ENCODE measurements at places on chromosomes 6 and 20. TPM values are rescaled to one million over a fixed set of nuclear protein-coding genes. Genes with fewer than 3 reads are reported as not detected.
A peak's percentile ranks its signal among the peaks of the same experiment; 100 is the strongest.

DNA sequence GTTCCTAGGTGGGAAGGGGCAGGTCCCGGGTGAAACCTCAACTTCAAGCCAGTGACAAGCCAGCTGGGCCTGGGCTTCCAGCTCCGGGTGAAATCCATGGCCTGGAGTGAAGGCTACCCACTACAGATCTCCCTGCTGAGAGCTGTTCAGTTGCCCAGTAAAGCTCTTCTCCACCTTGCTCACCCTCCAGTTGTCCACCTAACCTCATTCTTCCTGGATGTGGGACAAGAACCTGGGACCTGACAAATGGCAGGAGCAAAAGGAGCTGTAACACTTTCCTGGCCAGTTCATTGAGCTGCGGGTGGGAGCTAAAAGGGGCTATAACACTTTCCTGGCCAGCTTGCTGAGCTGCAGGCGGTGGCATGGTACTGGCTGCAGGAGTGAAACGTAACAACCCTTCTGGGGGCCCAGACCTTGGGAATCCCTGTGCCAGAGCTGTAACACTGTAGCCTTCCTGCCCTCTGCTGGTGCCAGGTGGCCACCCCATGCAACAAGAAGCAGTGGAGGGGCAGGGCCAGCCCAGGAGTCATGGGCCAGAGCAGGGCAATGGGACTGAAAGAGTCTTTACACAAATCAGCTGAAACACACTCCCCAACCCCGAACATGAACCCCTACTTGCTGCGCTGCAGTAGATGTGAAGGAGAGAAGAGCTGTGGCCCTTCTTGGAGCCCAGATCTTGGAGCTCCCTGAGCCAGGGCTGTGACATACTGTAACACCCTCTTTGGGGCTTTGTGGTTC lies 3.6 kb upstream of the HINT3 start:
- no peaks in the 10 kb centered on the region for H3K27me3 ChIP-seq
- DNase-seq = peak; percentile 21
- peaks cover 4% of the 10 kb centered on the region for H3K4me1 ChIP-seq
- no peak overlapping the region for H3K4me3 ChIP-seq

- no peaks in the 10 kb centered on the region for H3K27me3 ChIP-seq
- H3K36me3 ChIP-seq = no peaks in the 10 kb centered on the region
- peaks cover 11% of the 10 kb centered on the region for H3K4me1 ChIP-seq
- no peak for DNase-seq
- no peak overlapping the region for H3K4me3 ChIP-seq
- H3K27ac ChIP-seq = peak overlapping the region; percentile 13
Observed at GRCh38 chr6:116447052-116447451, 14.1 kb upstream of the CALHM6 start.

Gene GJA10
- total RNA-seq = not detected

DNA sequence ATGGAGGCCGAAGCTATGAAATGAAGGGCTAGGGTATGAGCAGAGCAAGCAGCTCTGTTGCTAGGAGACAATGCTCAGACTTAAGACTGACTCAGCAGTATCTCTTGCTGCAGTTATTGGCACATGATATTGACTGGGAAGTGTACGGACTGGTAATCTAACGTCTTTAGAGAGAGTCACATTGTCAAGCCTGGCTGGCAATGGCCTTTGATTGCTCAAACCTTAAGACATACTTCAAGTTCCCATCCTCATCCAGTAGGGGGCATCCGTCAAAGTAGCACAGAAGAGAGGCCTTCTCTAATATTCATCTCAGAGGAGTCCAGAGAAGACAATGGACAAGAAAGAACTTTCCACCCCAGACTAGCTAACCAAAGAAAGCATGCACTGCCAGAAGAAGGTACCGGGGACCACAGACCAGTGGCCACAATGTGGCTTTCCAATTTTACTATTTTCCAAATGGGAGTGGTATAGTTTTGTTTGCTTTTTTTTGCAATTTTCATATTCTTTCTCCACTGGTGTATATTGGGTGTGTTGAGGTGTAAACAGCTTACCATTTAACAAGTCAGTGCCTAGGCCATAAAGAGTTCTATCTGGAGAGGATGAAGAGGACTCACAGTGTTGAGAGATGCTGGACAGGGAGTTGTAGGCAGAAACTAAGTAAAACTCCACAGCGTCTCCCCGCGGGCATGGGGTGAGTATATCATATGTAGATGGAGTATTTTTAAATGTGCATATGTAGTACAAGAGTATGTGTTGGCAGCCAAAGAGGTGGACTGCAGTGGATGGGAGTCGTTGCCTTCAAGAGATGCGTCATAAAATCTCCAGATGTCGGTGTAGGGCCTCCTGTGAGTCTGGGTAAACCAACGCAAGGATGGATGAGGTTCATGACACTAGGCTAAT lies 36.7 kb downstream of the LRFN2 start:
- no peaks in the 10 kb centered on the region for H3K27me3 ChIP-seq
- no peak overlapping the region for H3K27ac ChIP-seq
- no peaks in the 10 kb centered on the region for H3K36me3 ChIP-seq
- no peaks in the 10 kb centered on the region for H3K4me1 ChIP-seq
- peak; percentile 48 for DNase-seq

- H3K36me3 ChIP-seq = no peaks in the 10 kb centered on the region
- no peaks in the 10 kb centered on the region for H3K27me3 ChIP-seq
- H3K27ac ChIP-seq = peak overlapping the region; percentile 13
Observed at GRCh38 chr6:69780585-69781178, 16.1 kb downstream of the LMBRD1 start.

Gene DLL1
- total RNA-seq = 11.6 TPM

Gene SLC22A16
- total RNA-seq = not detected

GRCh38 chr6:170043881-170044790 lies 246.7 kb downstream of the DLL1 start:
- H3K27me3 ChIP-seq = no peaks in the 10 kb centered on the region
- H3K4me1 ChIP-seq = no peaks in the 10 kb centered on the region
- no peak for DNase-seq
- H3K27ac ChIP-seq = no peak overlapping the region
- no peak overlapping the region for H3K4me3 ChIP-seq

Gene FAM217A
- 0.32 TPM for total RNA-seq

DNA sequence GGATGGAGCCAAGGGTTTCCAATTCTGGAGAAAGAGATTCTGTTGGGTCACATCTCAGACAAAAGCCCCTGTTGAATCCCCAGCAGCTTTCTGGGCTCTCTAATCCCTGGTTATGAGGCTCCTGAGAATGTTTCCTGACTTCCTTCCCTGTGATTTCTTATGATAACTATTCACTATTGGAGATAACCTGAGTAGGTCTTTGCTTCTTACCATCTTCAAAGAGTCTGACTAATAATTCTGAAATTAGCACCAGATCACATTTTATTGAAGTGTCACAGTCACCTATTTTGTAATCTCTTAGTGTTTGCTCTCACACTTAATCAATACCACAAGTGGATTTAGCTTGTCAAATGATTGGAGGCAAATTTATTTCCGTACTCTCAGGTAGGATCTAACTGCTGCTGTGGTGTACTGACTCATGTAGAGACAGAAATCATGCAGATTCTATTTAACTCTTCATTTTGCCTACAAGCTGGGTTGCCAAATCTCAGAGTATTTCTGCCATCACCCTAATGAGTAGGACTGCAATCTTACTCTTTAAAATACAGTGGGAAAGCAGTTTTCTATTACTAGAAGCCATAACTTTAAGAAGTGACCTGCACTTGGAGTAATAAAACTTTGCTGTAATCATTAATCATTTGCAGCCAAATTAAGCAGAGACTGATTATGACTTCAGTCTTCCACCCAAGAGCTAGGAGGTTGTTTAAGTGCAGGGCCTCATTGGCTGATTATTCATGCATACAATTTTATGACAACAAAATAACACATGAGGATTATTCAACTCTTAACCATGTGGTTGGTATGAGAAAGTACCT lies 422.1 kb downstream of the EPM2A start:
- H3K27me3 ChIP-seq = no peaks in the 10 kb centered on the region
- no peaks in the 10 kb centered on the region for H3K36me3 ChIP-seq
- DNase-seq = no peak
- no peak overlapping the region for H3K27ac ChIP-seq
- H3K4me1 ChIP-seq = no peaks in the 10 kb centered on the region

GRCh38 chr6:44254191-44255104 lies 2.9 kb downstream of the SLC35B2 start:
- peaks cover 42% of the 10 kb centered on the region for H3K36me3 ChIP-seq
- H3K4me1 ChIP-seq = peaks cover 5% of the 10 kb centered on the region
- no peak overlapping the region for H3K4me3 ChIP-seq

GRCh38 chr20:18314786-18315406 lies 26.6 kb downstream of the ZNF133 start:
- no peaks in the 10 kb centered on the region for H3K36me3 ChIP-seq
- H3K27me3 ChIP-seq = no peaks in the 10 kb centered on the region
- no peak overlapping the region for H3K4me3 ChIP-seq
- DNase-seq = no peak

DNA sequence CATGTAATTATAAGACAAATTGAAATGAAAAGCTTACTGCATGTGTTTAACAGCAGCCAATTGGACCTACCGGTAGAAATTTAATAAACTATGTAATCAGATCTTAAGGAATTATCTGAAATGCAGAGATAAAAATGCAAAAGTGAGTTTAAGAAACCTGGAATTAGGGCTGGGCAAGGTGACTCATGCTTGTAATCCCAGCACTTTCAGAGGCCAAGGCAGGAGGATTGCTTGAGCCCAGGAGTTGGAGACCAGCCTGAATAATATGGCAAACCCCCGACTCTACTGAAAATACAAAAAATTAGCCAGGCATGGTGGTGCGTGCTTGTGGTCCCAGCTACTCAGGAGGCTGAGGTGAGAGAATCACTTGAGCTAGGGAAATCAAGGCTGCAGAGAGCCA lies 74.1 kb downstream of the HFE start:
- peaks cover 8% of the 10 kb centered on the region for H3K4me1 ChIP-seq
- H3K36me3 ChIP-seq = no peaks in the 10 kb centered on the region
- DNase-seq = no peak
- H3K27me3 ChIP-seq = no peaks in the 10 kb centered on the region
- no peak overlapping the region for H3K27ac ChIP-seq

DNA sequence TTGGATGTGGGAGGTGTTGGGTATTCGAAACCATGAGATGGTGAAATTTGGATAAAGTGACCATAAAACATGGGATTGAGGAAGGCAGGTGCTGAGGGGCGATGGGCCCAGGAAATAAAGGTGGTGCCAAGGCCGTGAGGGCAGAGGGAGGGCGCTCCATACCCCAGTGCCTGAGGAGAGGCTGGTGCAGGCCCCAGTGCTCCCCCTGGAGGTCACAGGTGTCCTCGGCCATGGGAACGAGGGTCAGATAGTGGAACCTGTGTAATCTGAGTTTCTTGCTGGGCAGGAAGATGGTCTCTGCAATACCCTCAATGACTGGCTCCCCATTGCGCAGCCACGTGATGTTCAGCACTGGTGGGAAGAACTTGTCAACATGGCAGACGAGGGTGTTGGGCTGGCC lies 16.2 kb downstream of the HLA-DPB1 start:
- no peaks in the 10 kb centered on the region for H3K36me3 ChIP-seq
- no peaks in the 10 kb centered on the region for H3K27me3 ChIP-seq
- H3K4me1 ChIP-seq = no peaks in the 10 kb centered on the region

DNA sequence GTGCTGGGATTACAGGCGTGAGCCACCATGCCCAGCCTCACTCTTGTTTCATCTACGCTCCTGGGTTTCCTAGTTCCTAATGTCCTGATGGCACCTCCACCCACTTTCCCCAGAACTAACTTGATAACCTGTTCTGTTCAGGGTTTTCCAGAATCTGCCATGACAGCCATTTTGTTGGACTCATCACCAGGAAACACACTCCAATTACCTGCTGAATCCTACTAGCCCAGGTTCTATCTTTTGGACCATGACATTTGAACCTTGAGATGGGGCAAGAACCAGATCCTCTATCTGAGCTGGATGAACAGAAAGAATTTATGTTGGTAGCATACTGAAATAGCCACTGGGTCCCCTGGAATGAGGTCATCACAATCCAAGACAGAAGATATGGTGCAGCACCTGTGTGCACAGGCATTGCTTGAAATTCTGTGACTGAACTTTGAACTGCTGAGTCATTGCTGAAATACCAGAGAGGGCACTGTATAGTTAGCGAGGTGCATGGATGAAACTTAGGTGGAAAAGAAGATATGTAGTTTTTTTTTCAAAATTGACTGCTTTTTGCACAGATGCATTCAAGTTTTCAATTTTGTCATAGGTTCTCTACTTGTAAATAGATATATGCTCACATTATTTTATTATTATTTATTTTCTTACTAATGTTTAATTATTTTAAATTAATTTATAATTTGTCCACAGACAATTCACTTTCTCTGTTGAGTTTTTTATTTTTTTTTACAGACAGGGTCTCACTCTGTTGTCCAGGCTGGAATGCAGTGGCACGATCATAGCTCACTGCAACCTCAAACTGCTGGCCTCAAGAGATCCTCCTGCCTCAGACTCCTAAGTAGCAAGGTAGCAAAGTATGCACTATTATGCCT lies 42.8 kb upstream of the TASP1 start:
- no peak overlapping the region for H3K27ac ChIP-seq
- no peaks in the 10 kb centered on the region for H3K27me3 ChIP-seq
- peak; percentile 12 for DNase-seq

Gene KHDC1L
- not detected for total RNA-seq

GRCh38 chr6:54805077-54805476 lies 41.5 kb upstream of the FAM83B start:
- H3K4me1 ChIP-seq = no peaks in the 10 kb centered on the region
- no peaks in the 10 kb centered on the region for H3K36me3 ChIP-seq
- H3K27ac ChIP-seq = no peak overlapping the region
- no peak overlapping the region for H3K4me3 ChIP-seq
- DNase-seq = no peak
- H3K27me3 ChIP-seq = no peaks in the 10 kb centered on the region

Gene RBPJL
- 474 TPM for total RNA-seq

GRCh38 chr6:97958134-97958533 lies 675.1 kb upstream of the MMS22L start:
- no peak overlapping the region for H3K4me3 ChIP-seq
- no peak for DNase-seq

DNA sequence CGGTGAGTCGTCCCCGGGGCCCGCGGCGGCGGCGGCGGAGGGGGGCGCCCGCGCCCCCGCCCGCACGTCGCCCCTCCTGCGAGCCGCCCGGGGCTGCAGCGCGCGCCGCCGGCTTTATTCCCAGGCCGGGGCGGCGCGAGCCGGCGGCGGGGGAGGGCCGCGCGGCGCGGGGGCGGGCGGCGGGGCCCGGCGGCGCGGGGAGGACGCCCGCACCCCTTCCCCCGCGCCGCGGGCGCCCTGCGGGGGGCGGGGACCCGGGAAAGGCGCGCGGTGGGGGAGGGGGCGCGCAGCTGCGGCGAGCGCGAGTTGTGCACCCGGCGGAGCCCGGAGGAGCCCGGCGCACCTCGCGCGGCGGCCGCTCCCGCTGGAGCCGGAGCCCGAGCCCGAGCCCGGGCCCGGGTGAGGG lies 646 bp downstream of the HMGA1 start:
- H3K27me3 ChIP-seq = no peaks in the 10 kb centered on the region
- H3K27ac ChIP-seq = peak overlapping the region; percentile 88
- DNase-seq = peak; percentile 73
- no peaks in the 10 kb centered on the region for H3K4me1 ChIP-seq
- peak overlapping the region; percentile 68 for H3K4me3 ChIP-seq
- no peaks in the 10 kb centered on the region for H3K36me3 ChIP-seq

DNA sequence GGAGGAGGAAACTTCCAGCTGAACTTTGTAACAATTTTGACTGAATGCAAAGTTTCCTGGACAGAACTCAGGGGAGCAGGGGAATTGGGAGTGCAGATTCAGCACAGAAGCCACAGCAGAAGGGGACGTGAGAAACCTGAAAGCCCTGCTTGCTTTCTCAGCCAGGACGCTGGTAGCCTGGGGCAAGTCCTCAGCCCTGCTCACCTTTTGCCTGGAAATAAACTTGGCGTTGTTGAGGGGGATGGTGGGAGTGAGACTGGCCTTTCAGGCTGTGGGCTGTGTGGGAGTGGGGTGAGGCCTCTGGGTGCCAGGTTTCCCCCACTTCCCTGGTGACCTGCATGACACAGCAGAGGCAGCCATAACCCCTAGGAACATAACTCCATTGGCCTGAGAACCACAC lies 238.1 kb upstream of the HS3ST5 start:
- DNase-seq = no peak
- H3K4me1 ChIP-seq = no peaks in the 10 kb centered on the region
- H3K4me3 ChIP-seq = no peak overlapping the region
- no peaks in the 10 kb centered on the region for H3K27me3 ChIP-seq

All from pancreas (tissue), 10 donors.